ENCODE measurements at places on chromosomes 5 and 9.

DNA sequence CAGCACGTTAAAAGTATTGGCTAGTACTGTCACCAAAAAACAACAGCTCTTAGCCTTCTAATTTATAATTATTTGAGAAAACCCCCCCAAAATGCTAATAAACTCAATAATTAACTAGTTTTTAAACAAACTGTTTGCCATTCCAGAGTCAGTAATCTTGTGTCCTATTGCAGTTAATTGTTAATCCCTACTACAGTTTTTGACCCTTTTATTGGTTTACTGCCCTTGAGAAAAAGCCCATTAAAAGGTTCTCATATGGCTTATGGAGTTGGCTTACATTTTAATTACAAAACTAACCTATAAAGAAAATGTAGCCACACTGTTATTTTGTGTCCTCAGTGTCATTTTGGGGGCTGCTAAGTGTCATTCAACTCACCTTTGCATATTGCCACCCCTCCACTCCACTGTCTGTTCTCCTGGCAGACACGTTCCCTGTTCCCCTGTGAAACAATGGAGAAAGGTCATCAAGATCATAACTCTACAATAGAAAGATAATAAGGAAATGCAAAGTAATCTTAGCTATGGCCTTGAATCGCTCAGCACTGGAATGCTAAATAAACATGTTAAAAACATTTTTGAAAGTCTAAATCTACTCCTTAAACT is 51.6 kb upstream of the TXNDC8 start:
- no peak for DNase-seq

- no peak for DNase-seq
Measured at GRCh38 chr5:174618589-174618988, 105.8 kb upstream of the MSX2 start.

- no peak for DNase-seq
Measured at GRCh38 chr5:7793895-7794294, 57.0 kb downstream of the CFAP90 start.

GRCh38 chr9:98045234-98046179 is 11.0 kb upstream of the NANS start:
- no peak for DNase-seq

Data from NCI-H187 treated with DMSO at 0.1 percent for 48 hours (cell line).